Daoy (cell line): ENCODE measurements at places on chromosomes 6 and 20. TPM values are rescaled to one million over a fixed set of nuclear protein-coding genes. Genes with fewer than 3 reads are reported as not detected.

- no peak for DNase-seq
Observed at GRCh38 chr6:75084872-75085381, 120.9 kb downstream of the COL12A1 start.

DNA sequence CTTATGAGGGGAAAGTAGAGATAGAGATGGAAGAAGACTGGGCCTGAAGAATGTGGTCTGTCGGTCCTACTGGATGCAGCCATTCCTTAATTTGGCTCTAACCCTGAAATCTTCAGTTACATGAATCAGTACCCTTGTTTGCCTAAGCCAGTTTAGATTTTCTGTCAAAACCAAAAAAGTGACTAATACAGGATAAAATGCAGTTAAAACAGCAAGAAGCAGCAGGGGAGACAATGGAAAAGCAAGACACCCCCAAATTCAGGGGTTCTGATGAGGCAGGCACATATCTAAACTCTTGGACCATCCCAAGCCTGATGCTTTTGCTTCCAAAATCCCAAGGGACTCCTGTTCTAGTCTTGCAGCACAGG is 17.4 kb upstream of the UBE2V1 start:
- no peak for DNase-seq

- peak; percentile 45 for DNase-seq
Observed at GRCh38 chr6:129645106-129645829, 64.7 kb downstream of the ARHGAP18 start.

GRCh38 chr20:63836458-63837344 is 5.6 kb upstream of the ZBTB46 start:
- DNase-seq, result no peak

DNA sequence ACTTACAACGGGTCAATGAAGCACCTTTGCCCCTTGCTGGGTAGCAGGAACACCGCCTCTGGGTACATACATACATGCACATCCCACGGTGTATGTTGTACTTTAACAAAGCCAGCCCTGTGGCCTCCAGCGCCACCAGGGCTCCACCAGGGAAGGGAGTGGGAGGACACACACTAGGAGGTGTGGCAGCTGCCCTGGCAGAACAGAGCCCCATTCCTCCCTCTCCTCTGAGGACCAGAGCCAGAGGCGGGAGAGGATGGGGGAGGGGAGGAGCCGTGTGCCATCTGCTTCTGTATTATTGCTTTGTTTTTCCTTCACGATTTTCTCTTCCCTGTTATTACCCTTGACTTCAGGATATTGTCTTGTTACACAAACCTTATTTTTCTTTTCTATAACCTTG is 105.8 kb upstream of the TRAF3IP2 start:
- DNase-seq, result no peak

DNA sequence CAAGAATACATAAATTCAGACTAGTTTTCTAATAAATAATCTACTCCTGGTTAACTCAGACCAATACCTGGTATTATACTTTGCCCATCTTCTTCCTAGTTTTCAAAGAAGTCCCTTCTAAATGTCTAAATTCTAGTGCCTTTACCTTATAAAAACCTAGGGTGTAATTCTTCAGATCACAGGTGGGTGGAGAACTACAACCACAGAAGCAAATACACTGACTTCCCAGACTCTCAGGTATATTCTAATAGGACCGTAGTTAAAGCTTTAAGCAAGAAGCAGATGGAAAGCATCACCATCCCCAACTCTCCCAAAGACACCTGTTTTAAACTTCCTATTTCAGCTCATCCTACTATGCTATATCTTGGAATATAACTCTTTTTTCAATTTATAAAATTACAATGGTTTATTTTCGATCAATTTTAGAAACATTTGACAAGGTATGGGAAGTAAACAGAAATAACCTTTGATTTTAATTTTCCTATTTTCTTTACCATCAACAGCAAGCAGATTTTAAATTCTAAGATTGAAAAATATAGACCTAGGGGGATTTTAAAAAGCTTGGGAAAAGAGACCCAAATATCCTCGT is 15.8 kb downstream of the MAN1A1 start:
- no peak for DNase-seq

GRCh38 chr6:113181164-113181563 is 676.0 kb upstream of the MARCKS start:
- no peak for DNase-seq

DNA sequence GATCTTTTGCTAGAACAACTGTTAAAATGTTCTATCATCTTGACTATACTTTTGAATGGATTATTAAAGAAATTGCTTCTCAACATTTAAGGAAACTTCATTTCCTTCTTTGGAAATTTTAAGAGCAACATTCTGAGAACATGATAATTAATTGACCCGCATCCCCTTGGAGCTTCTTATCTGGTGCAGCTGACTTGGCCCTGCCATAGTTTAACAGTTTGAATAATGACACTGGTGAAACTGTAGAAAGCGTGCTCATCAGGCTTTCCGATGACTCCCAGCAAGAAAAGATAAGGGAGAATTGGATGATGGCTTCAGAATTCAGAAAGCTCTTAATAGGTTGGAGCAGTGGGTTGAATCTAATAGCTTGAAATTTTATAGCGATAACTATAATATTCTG is 38.1 kb downstream of the SNX9 start:
- DNase-seq, result no peak

DNA sequence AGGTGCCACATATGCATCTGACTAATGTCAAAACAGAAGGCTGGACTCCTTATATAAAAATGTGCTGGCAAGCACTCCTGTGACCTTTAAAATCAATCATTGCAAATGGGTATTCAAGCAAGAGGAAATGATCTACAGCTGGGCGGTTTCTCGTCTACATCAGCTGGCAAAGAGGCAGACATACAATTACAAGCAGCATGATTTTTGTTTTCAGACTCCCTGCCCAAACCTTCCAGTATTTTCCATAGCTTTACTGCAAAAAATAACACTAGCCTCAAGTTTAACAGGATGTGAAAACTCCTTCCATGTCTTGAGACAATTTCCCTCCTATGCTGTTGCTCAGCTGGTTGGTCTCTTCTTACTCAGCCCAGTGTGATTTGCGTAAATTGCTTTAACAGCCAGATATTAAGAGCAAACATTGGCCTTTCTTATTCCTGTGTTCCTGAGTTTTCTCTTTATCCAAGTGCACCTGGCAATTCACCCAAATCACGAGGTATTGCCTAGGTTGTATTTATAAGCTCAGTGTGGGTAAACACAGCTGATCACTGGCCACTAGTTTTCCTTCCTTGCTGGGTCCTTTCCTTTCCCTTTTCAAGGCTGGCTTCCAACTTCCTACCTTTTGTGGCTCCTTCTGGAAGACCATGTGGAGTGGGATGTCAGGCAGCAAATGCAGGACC is 130.4 kb downstream of the MOXD1 start:
- DNase-seq, result no peak

GRCh38 chr6:11486486-11486885 is 51.1 kb upstream of the TMEM170B start:
- DNase-seq, result no peak

DNA sequence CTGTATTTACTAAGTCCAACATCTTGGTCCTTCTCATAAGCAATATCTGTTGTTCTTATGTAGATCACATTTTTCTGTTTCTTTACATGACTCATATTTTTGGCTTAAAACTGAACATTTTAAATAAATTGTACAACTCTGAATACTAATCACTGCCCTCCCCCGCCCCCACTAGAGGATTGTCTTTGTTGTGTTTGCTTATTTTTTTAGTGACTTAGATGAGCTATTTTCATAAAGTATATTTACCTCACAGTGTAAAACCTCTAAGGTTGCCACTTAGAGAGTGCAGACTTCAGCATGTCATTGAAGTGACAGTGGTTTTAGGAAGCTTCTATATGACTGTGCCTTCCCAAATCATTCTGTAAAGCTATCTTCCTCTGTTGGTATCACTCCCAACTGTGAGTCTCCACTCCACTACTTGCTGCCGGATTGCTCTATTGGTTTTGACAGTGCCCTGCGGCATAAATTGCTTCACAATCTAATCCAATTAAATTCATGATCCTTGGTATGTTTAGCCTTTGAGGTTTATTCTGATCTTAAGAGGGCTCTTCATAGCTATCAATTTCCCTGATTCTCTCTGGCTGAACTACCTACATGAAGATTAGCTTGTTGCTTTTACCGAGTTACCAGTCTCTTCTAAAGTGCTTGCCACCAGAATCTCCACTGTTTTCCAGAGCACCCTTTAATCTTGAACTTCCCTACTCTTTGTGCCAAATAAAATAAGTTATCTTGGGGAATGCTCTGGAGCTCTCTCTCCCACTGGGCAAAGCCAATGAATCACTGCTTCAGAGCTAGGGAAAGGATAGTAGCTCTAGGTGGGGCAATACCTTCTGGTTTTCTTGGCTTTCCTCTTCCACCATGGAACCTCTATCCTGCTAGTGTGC is 33.0 kb downstream of the SPTLC3 start:
- DNase-seq, result peak; percentile 42

DNA sequence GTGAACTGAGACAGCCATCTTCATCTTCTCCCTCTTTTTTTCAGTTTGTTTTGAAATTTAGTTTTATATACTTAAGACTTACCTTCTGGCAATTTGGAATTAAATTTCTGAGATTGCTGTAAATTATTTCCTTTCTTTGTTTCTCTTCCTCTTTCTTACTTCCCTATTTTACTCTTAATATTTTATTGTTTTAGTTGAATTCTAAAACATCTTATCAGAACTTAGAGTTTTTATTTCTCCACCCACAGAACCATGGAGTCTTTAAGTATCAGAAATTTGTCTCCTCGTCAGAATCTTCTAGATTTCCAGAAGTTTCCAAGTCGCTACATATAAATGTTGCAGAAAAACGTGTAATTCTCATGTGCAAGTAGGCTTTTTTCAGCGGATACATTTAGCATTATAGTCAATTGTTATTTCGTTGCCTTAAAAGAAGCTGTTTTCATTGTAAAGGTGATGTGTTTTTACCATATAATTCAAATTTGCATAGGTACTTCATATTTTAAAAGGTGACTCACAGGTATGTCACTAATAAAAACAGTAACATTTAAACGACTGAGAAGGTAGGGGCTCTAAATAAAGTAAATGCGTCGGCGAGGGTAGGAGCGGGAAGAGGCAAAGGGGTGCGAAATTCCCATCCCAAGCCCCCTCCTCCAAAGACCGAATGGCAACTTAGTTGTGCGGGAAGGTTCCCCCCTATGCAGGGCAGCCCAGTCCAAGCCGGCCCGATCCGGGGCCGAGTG is 866 bp upstream of the MYO6 start:
- DNase-seq, result no peak

DNA sequence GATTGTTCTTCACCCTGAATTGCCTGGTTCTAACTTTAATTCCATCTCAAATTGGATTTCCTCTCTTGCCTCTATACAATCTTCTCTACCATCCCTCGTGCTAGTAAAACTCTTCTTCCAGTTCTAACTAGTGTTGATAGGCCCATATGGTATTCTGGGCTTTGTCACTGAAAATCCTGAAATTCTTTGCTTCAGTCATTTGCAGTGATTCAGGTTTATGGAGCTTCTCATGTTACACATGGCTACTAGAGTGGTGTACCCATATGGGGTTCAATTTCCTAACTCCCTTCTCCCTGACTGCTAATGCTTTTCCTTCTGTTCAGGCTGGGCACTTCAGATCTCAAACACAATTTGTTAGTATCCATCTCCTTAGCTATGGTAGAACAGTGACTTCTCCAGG is 956.6 kb downstream of the KIF16B start:
- DNase-seq, result no peak

DNA sequence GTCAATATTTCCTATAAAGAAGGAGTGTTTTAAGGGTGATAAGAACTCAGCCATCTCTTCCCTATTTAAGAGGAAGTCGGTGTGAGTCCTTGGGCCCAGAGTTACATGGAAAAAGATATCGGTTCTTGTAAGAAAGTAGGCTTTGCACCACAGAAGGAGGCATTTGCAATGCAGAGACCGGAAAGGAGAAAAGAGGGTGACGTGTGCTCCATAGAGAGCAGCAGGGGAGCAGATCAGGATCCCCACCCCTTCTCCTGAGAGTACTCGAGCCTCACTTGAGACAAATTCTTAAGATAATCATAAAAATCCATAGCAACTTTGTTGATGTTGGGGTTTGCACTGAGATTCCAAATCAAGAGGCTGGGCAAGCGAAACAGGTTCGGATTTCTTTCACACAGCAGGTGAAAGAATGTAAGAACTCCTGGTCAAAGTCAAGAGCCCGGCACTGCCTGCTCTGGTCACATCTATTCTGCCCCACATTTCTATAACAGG is 27.8 kb downstream of the FOXA2 start:
- no peak for DNase-seq

DNA sequence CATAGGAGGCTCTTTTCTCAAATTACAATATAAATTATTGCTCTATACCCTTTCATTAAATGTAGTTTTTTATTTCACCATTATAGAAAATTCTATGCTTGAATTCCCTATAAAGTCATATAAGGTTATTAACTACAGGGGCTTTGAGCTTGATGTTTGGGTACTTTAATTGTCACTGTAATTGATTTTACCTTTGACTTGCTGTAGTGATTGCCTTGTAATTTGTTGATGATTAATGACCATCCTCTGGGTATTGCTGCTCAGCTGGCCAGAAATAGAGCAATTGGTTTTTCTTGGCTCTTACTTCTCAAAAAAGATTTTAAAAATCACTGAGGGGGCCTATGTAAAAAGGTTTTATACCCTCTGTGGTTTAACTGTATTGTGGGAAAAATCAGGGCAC is 1186.0 kb downstream of the KHDRBS2 start:
- DNase-seq, result no peak

Gene SIRPB1
- total RNA-seq, result 0.06 and 0.11 TPM in 2 replicates

Gene NCOA7
- total RNA-seq, result 32.7 and 40.2 TPM in 2 replicates

Gene VPS52
- 33.4 and 37.4 TPM in 2 replicates for total RNA-seq
